ENCODE measurements at places on chromosomes 2 and 18.

DNA sequence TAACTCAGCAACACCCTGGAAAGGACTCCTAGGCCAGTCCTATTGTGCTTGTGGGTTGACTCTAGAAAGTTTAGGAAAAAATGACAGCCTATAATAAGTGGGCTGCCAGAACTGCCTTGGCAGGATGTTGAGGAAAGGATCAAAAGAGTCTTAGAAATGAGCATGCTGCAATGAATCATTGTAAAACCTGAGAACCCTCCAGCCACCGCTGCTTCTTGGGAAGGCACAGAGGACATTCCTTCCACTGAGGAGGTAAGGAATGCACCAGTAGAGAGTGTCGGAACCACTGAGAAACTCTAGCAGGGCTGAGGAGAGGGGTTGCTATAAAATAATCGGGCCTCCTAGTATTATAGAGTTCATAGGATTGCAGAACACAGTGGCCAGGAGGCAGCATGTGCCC is 146.7 kb upstream of the SMIM21 start:
- DNase-seq = no peak

- DNase-seq = no peak
Observed at GRCh38 chr18:44065206-44065605, 615.5 kb upstream of the SETBP1 start.

DNA sequence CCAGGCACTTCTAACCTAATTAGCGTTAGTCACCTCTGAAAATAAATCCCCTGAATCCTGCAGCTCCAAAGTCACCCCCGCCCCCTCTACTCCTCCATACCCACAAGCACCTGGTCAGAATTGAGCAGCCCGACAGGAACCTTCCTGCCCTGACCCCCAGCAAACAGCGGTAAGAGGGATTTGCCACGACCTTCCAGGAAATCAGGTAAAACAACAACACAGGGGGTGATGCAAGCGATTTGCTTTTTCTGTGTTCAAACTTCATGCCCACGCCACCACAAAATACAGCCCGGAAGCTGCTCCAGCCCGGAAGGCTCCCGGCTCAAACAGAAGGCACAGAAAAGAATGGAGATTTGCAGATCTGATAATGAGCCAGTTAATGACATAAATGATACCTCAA is 367.1 kb downstream of the GPD2 start:
- no peak for DNase-seq

GRCh38 chr2:29775937-29776336 is 145.4 kb downstream of the ALK start:
- no peak for DNase-seq
